ENCODE measurements at places on chromosomes 2 and 18.

DNA sequence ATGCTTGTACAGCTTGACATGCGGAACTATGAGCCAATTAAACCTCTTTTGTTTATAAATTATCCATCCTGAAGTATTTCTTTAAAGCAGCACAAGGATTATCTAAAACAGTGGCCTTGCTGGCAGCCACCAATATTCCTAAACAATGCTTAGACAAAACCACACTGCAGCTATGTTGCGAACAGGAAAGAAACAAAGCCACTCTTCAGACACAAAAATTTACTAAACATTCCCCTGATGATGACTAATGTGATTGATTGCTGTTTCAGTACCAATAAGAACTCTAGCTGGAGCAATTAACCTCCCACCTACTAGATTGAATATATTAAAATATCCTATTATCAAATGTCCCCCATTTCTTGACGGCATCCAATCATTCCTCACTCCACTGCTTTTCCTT lies 325.8 kb upstream of the REG3G start:
- no peak for DNase-seq

- DNase-seq = no peak
These were observed 27.5 kb upstream of the BZW1 start for GRCh38 chr2:200784215-200784614.

- DNase-seq = no peak
These were observed 13.1 kb downstream of the CHST10 start for GRCh38 chr2:100404411-100404810.

DNA sequence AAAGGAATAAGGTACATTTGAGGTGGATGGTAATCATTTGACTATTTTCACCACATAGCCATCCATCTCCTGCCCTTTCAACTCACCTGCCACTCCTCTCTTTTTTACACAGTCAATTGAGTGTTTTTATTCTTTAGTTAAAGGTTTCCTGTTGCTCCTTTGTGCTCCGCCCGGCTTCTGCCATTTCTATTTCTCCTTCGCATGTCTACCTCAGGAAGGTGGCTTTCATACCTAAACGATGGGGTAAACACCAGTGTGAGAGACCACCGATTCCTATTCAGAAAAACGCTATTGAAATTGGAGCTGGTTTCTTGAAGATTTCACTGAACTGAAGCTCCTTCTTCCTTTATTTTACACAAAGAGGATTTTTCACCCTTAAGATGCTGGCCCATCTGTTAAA lies 1628.0 kb upstream of the PIK3C3 start:
- no peak for DNase-seq
